Frontal cortex (tissue), 4 donors: ENCODE measurements at places on chromosomes 6 and 20. TPM values are rescaled to one million over a fixed set of nuclear protein-coding genes. Genes with fewer than 3 reads are reported as not detected.

Gene ADGRG6
- 9.8 TPM for total RNA-seq

Gene DDX43
- total RNA-seq = 0.41 TPM

Gene NOTCH4
- total RNA-seq = 5.3 TPM

Gene RAET1E
- total RNA-seq = not detected

Gene ZBTB22
- 27.3 TPM for total RNA-seq

Gene SLC26A8
- total RNA-seq = 5.7 TPM

Gene PACRG
- total RNA-seq = 7.3 TPM

Gene C20orf141
- not detected for total RNA-seq

GRCh38 chr20:47968541-47969310 is 183.4 kb upstream of the SULF2 start:
- no peak for DNase-seq

GRCh38 chr20:24836661-24837299 is 112.3 kb upstream of the CST7 start:
- no peak for DNase-seq

- DNase-seq = no peak
Observed at GRCh38 chr6:111177131-111177530, 89.8 kb downstream of the SLC16A10 start.

- DNase-seq = no peak
Observed at GRCh38 chr20:23456409-23456808, 3.7 kb upstream of the CST11 start.

- no peak for DNase-seq
Observed at GRCh38 chr6:128114164-128114563, 213.3 kb upstream of the THEMIS start.

- no peak for DNase-seq
Observed at GRCh38 chr6:3531481-3531880, 74.6 kb upstream of the SLC22A23 start.

DNA sequence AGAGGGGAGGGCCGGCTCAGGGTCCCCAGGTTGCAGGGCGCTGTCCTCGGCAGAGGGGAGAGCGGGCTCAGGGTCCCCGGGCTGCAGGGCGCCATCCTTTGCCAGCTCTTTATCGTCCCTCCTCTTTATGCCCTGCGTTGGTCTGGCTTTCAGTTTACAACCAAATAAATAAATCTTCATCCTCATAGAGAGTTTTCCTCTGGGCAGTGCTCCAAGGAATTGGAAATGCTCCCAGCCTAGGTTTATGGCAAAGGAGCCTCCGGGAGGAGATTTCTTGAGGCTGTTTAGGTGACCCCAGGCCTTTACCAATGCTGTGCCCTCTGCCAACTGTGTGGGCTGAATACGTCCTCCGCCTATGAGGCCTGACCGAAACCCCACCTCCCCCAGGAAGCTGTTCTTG is 60.2 kb downstream of the CHMP4B start:
- DNase-seq = no peak

DNA sequence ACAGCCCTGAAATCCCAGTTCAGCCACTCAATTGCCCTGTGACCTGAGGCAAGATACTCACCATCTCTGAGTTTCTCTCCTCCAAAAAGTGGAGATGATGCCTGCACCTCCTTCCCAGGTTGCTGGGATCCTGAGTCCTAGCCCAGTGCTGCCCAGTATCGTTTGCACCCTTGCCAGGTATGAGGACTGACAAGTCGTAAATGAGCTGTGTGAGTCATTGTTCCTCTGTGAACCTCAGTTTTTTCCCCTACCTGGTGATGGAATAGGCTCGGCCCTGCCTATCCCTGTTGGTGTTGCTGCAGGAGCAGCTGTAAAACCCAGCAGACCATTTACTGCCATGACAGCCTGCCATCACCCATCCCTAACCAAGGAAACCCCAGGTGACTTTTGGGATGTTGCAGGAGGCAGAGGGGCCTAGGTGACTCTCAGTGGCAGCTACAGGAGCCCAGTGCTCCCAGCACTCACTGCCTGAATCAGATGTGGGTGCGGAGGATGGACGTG is 229.3 kb downstream of the SYNDIG1 start:
- no peak for DNase-seq

- DNase-seq = no peak
Observed at GRCh38 chr6:4518506-4518905, 257.7 kb upstream of the CDYL start.
